ENCODE measurements at places on chromosomes 11 and 22. TPM values are rescaled to one million over a fixed set of nuclear protein-coding genes. Genes with fewer than 3 reads are reported as not detected.

The HBG1 gene
- total RNA-seq = not detected

The DSCAML1 gene
- total RNA-seq = not detected

The SLC22A25 gene
- total RNA-seq = not detected

The CCDC87 gene
- total RNA-seq = 1.1 TPM

The TRIM29 gene
- total RNA-seq = under 0.01 TPM

The RPS6KB2 gene
- total RNA-seq = 33.9 TPM

The CNIH2 gene
- total RNA-seq = under 0.01 TPM

The KCTD14 gene
- total RNA-seq = 0.29 TPM

The OSBP2 gene
- 4.3 TPM for total RNA-seq

The CBY1 gene
- total RNA-seq = 16.2 TPM

The SOX10 gene
- not detected for total RNA-seq

The GAB4 gene
- not detected for total RNA-seq

The SYT9 gene
- total RNA-seq = not detected

The C1QTNF5 gene
- 35.9 TPM for total RNA-seq

The CYP2D6 gene
- total RNA-seq = 0.36 TPM

The GSTT4 gene
- total RNA-seq = not detected

The SLC25A45 gene
- total RNA-seq = 4.1 TPM

The OR2AT4 gene
- not detected for total RNA-seq

The KCNJ5 gene
- 0.36 TPM for total RNA-seq

The IFITM10 gene
- total RNA-seq = 18.1 TPM

The OR52N4 gene
- total RNA-seq = not detected

The SYT12 gene
- 4.1 TPM for total RNA-seq

The DUSP8 gene
- total RNA-seq = under 0.01 TPM

The ZP1 gene
- total RNA-seq = 0.36 TPM

The B4GAT1 gene
- total RNA-seq = 20.6 TPM

The CPT1B gene
- 2.1 TPM for total RNA-seq

The ASCL2 gene
- not detected for total RNA-seq

The PDGFB gene
- total RNA-seq = not detected

The SLC17A6 gene
- not detected for total RNA-seq

The WNT7B gene
- not detected for total RNA-seq

The RPUSD4 gene
- total RNA-seq = 36.8 TPM
